ENCODE measurements at places on chromosomes 16 and 17. TPM values are rescaled to one million over a fixed set of nuclear protein-coding genes. Genes with fewer than 3 reads are reported as not detected.

DNA sequence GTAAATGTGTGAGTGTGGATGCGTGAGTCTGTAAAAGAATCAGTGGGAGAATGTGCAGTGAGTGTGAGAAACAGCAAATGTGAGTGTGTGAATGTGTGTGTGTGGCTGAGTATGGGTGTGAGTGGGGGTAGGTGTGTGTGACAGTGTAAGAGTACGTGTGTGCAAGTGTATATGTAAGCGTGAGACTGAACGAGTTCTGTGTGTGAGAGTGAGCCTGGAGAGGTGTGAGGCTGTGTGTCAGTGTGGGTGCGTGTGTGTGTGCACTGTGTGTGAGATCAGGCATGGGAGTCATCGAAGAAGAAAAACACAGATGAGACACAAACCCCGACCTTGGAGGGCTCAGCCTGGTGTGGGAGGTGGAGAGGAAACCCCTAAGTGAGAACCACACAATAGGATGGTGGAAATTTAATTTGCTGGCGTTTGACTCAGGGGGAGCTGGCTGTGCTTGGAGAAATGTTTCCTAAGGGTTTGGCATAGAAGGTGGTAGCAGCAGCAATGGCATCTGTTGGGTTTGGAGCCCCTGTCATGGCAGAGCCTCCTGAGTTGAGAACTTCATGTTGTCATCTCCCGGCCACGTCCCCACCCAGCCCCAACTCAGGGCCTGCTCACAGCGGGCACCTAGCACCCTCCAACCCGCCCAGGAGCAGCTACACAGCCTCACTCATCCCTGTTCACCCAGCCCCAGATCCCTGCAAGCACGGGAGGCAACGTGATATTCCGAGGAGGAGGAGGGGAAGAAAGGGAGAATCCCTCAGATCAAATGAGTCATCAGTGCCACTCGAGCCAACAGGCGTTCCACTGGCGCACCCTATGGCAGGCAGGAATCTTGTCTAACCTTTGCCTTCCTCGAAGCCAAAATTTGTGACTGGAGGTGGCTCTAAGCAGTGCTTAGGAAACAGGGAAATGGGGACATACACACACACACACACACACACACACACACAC is 14.3 kb upstream of the NUBP1 start:
- no peak overlapping the region for H3K27ac ChIP-seq
- H3K27me3 ChIP-seq, result no peaks in the 10 kb centered on the region
- no peaks in the 10 kb centered on the region for H3K4me1 ChIP-seq
- no peak overlapping the region for H3K4me3 ChIP-seq
- peaks cover 4% of the 10 kb centered on the region for H3K36me3 ChIP-seq

DNA sequence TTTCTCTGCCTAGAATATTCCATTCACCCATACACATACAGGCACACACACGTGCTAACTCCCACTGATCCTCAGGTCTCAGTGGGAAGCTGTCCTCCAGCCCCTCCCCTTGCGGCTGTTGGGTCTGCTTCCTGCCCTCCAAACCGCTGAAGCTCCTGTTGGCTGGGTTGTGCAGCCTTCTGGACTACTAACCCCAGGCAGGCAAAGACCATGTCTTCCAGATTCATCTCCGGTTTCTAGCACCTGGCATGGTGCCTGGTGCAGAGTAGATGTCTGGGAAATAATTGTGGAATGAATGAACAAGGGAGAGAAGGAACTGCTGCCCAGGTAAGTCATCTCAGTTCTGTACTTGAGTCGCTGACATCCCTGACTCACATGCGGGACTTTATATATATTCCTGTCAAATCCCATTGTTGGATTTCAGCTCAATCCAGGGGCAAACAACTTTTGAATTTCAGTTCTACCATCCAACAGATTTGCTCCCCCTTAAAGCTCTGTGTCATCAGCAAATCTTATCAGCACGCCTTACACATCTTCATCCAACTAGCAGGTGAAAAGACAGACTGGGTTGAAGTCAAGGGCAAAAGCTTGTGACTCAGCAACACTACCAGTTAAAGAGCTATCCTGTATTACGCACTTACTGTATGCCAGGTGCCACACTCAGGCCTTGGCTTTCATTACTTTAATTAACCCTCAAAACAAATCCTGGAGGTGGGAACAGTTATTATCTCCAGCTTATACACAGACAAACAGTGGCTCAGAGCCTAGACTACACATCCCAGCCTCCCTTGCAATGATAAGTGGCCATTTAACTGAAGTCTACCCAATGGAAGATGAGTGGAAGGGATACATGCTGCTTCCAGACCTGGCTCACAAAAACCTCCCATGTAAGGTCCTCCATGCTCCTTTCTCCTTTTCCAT is 51.1 kb downstream of the SRCIN1 start:
- no peaks in the 10 kb centered on the region for H3K36me3 ChIP-seq
- no peak for DNase-seq
- H3K4me3 ChIP-seq, result no peak overlapping the region
- H3K27ac ChIP-seq, result no peak overlapping the region
- peaks cover 21% of the 10 kb centered on the region for H3K4me1 ChIP-seq

- H3K27ac ChIP-seq, result no peak overlapping the region
- H3K4me1 ChIP-seq, result peaks cover 8% of the 10 kb centered on the region
- no peaks in the 10 kb centered on the region for H3K27me3 ChIP-seq
- no peak overlapping the region for H3K4me3 ChIP-seq
- DNase-seq, result no peak
Observed at GRCh38 chr16:72023962-72024361, 15.4 kb downstream of the DHODH start.

DNA sequence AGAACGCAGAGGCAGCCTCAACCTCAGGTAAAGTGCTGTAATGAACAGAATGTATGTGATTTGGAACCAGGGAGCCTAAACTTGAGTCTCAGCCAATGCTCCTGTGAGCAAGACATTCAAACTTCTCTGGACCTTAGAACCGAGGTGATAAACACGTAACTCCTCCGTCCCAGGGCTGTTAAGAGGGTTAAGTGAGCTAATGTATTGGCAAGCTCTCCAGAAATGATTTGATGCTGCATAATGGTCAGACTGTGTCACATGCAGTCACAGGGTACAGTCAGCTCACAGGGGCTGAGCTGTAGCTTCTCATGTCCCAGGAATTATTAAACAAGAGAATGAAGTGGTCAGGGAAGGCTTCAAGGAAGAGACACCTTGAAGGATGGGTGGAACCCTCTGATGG is 10.0 kb upstream of the SLC4A1 start:
- H3K4me3 ChIP-seq, result no peak overlapping the region
- H3K27ac ChIP-seq, result no peak overlapping the region
- peaks cover 23% of the 10 kb centered on the region for H3K27me3 ChIP-seq
- H3K4me1 ChIP-seq, result peaks cover 26% of the 10 kb centered on the region
- DNase-seq, result peak; percentile 25

The ACSM2A gene
- total RNA-seq, result not detected

The TERB1 gene
- not detected for total RNA-seq

DNA sequence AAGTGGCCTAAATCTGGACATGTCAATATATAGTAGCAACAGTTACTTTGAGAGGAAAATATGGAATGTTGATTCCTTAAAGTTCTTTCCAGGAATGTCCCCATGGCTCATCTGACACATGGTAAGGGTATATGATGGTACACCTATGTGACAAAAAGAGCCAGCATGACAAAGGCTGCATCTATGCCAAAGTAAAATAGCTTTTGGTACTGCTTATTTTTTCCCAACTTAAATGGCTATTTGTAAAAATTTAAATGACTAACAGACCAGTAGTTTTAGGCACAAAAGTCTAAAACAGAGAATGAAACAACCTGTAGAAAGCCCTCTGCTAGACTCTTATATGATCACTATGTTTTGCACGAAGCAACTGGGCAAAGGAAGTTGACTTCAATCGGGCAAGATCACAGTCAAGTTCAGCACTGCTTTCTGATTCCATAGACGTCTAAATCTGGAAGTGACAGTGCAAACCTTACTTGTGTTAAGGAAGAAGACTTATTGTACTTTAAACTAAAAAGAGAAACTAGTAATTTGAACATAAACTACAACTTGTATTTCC is 135.1 kb downstream of the SKAP1 start:
- DNase-seq, result no peak
- peaks cover 14% of the 10 kb centered on the region for H3K27me3 ChIP-seq
- 0 out of 2 replicates have a peak, but pooled peaks cover 6% of the 10 kb centered on the region for H3K4me1 ChIP-seq
- H3K27ac ChIP-seq, result no peak overlapping the region

GRCh38 chr16:54522584-54522983 is 236.0 kb upstream of the IRX3 start:
- no peak for DNase-seq
- H3K27ac ChIP-seq, result no peak overlapping the region
- peaks cover 10% of the 10 kb centered on the region for H3K4me1 ChIP-seq
- H3K4me3 ChIP-seq, result no peak overlapping the region
- peaks cover 16% of the 10 kb centered on the region for H3K36me3 ChIP-seq

DNA sequence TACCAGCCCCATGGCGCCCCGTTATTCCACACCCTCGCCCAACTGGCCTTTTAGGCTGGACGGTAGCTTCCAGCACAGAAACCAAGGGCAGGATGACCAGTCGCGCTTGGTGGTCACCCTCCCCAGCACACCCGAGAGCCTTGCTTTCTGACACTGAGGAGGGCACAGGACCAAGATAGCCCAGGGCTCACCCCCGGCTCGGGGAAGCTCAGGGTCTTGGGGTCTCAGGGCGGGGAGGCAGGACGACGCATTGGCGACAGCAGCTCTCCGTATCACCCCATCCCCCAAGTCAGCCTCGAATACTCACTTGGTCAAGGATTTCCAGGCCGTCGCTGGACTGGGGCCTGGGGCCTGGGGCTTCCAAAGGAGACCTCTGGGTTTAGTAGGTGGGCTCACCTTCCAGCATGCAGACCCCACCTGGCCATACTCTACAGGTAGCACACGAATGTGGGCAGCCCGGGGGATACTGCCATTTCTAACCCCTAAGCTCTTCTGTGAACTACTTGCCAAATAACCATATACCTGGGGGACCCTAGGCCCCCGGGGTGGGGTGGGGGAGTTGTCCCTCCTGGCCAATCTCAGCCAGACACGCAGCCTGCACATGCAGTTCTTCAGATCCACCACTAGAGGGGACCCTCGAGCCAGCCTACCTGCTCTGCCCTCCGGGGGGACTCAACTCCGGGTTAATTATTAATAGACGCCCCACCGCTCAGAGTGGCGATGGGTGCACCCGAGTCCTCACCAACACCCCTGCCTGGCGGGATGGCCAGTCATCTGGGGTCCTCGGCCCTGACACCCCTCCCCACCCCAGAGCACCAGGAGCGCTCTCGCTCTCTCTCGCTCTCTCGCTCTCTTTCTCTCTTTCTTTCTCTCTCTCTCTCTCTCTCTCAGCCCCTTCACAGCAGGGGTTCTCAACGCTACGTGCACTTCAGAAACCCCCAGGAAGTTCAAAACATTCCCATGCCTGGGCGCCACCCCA is 30.0 kb downstream of the TBC1D16 start:
- H3K27me3 ChIP-seq, result no peaks in the 10 kb centered on the region
- DNase-seq, result peak; percentile 28
- H3K27ac ChIP-seq, result no peak overlapping the region
- H3K36me3 ChIP-seq, result no peaks in the 10 kb centered on the region

The FBXL16 gene
- 0.05 TPM for total RNA-seq

The CD68 gene
- 51.3 TPM for total RNA-seq

GRCh38 chr17:81434072-81434471 is 38.8 kb downstream of the BAHCC1 start:
- no peak for DNase-seq
- H3K27ac ChIP-seq, result no peak overlapping the region
- no peak overlapping the region for H3K4me3 ChIP-seq
- no peaks in the 10 kb centered on the region for H3K27me3 ChIP-seq
- no peaks in the 10 kb centered on the region for H3K4me1 ChIP-seq

- peaks cover 33% of the 10 kb centered on the region for H3K4me1 ChIP-seq
- H3K36me3 ChIP-seq, result no peaks in the 10 kb centered on the region
- peaks cover 18% of the 10 kb centered on the region for H3K27me3 ChIP-seq
- peak overlapping the region; percentile 29 for H3K4me3 ChIP-seq
- H3K27ac ChIP-seq, result peak overlapping the region; percentile 13
- DNase-seq, result peak; percentile 59
Observed at GRCh38 chr16:14007450-14007849, 63.7 kb upstream of the MRTFB start.

GRCh38 chr17:38572669-38573365 is 32.9 kb downstream of the SRCIN1 start:
- DNase-seq, result no peak
- no peaks in the 10 kb centered on the region for H3K36me3 ChIP-seq
- peaks cover 6% of the 10 kb centered on the region for H3K4me1 ChIP-seq
- no peak overlapping the region for H3K27ac ChIP-seq
- no peak overlapping the region for H3K4me3 ChIP-seq

- H3K27me3 ChIP-seq, result no peaks in the 10 kb centered on the region
- no peak for DNase-seq
- H3K4me3 ChIP-seq, result no peak overlapping the region
- H3K36me3 ChIP-seq, result no peaks in the 10 kb centered on the region
- no peak overlapping the region for H3K27ac ChIP-seq
- peaks cover 18% of the 10 kb centered on the region for H3K4me1 ChIP-seq
Observed at GRCh38 chr17:57504208-57504607, 240.9 kb downstream of the CCDC182 start.

DNA sequence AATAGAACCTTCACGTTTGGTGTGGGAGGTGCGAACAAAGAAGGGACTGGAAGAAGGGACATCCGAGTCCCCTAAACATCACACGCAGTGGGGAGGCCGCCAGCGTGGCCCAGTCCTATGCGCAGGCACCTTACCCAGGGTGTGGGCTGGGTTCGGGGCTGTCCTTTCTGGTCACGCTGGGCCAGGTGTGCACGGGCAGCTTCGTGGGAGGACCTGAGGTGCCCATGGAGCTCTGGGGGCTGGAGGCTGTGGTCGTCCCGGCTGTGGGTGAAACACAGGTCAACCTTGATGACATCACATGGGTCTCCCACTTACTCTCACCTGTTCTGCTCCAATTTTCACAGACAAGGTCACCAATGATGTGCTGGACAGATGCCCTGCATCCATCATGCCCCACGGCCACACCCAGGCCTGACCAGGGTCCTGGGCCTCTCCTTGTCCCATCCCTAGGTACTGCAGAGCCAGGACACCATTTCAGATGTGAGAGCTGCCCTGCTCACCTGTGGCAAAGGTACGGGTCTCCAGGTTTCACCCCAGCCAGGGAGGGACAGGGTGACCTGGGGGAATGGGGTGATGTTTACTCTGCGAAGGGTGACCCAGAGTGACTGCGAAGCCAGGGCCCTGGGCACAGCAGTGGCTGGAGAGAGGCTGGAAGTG is 3.1 kb downstream of the CD300C start:
- no peaks in the 10 kb centered on the region for H3K27me3 ChIP-seq
- no peak overlapping the region for H3K27ac ChIP-seq
- DNase-seq, result no peak
- H3K4me3 ChIP-seq, result no peak overlapping the region
- H3K4me1 ChIP-seq, result no peaks in the 10 kb centered on the region

The DNAAF1 gene
- total RNA-seq, result not detected

GRCh38 chr17:68771867-68772515 is 170.8 kb upstream of the FAM20A start:
- H3K27ac ChIP-seq, result peak overlapping the region; percentile 42
- DNase-seq, result peak; percentile 51
- peak overlapping the region; percentile 88 for H3K4me3 ChIP-seq
- H3K4me1 ChIP-seq, result peaks cover 27% of the 10 kb centered on the region
- no peaks in the 10 kb centered on the region for H3K27me3 ChIP-seq
- H3K36me3 ChIP-seq, result no peaks in the 10 kb centered on the region

DNA sequence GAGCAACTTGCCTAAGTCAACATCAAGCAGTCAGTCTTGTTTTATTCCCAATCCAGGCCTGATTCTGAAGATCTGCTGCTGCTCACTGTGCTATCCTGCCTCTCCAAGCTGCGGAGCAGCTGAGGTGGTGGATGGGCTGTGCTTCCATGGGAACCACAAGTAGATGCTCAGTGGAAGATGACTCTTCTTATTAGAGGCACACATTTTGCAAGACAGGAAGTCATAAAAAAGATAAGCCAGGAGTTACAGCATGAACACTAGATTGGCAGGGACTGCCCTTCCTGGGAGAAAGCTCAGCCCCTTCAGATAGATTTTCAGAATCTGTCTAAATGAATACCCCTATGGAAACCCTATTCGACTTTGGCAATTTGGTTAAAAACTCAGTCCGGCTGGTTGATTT is 143.1 kb downstream of the SHISA6 start:
- no peak overlapping the region for H3K27ac ChIP-seq
- peaks cover 8% of the 10 kb centered on the region for H3K36me3 ChIP-seq
- no peaks in the 10 kb centered on the region for H3K4me1 ChIP-seq
- no peaks in the 10 kb centered on the region for H3K27me3 ChIP-seq
- no peak overlapping the region for H3K4me3 ChIP-seq

Data from HFFc6 (cell line).